T-helper 2 cell (primary cell): ENCODE measurements at places on chromosomes 7 and 10.

DNA sequence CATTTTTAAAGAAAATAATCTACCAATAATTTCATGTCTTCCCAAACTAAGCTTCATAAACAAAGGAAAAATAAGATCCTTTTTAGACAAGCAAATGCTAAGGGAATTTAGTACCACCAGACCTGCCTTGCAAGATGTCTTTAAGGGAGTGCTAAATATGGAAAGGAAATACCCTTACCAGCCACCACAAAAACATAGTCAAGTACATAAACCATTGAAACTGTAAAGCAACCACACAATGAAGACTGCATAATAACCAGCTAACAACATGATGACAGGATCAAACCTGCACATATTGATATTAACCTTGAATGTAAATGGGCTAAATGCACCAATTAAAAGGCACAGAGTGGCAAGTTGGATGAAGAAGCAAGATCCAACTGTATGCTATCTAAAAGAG is 586.5 kb upstream of the NRG3 start:
- no peak for DNase-seq

DNA sequence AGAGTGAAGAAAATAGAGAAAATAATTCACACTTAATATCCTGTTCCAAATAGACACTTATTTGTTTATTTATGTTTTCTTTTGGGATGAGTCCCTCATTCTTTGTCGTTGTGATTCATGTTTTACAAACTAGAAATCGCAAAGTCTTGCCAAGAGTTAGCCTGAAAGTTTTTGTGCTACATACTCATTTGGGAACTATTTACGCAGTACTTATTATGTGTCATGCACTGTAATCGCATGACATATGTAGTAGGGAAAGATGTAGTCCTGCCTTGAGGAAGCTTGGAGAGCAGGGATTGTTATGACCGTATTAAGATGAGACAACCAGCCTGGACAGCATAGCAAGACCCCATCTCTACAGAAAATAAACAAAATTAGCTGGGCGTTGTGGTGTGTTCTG is 189.3 kb downstream of the ABCA13 start:
- no peak for DNase-seq

- no peak for DNase-seq
These were observed 478.9 kb downstream of the KCNMA1 start for GRCh38 chr10:77158666-77159065.

GRCh38 chr10:99976886-99977665 is 32.7 kb downstream of the DNMBP start:
- no peak for DNase-seq

DNA sequence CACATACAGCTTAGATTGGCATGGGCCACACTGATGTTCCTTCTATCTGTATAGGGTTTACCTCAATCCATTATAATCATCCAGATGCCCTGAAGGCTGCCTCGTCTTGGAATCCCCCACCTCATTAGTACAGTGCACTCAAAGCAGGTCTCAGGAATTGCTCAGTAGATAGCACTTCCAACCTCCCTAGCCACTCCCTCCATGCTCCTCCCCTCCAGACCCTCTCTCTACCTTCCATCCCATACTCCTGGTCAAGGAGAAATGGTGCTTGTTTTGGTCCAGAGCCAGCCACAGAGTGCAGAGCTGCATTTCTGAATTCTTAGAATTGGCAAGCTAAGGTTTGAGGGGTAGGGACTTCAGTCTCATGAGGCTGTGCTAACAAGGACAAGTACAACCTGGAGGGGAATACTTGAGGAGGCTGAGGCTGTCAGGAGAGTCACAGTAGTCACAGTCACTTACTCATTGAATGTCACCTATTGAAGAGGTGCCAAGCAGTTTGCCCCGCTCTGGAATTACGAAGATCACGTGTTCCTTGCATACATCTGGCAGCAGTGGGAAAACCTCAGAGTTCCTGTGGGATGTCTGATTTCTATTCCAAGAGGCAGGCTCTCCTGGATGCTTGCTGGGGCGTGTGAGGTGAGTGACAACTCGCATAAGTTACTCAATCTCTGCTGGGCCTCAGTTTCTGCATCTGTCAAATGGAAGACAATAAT is 60.7 kb upstream of the ZNF746 start:
- DNase-seq, result no peak

DNA sequence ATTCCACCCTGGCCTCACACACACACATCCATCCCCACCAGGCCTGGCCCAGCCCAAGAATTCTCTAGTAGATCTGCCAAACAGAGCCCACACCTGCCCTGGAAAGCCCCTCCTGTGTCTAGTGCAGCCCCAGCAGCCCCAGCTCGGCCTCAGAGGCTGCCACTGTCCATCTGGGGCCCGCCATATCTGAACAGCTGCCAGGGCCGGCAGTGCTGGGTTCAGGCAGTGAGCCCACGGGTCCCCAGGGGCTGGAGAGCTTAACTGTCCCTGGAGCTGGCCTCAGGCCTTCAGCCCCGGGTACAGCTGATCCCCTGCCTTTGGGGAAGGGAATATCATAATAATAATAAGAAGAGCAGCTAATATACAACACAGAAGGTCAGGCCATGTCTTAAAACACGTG is 574 bp downstream of the MYL10 start:
- no peak for DNase-seq

GRCh38 chr7:36315309-36315944 is 74.2 kb upstream of the ANLN start:
- no peak for DNase-seq

GRCh38 chr7:15947754-15948153 is 261.3 kb upstream of the MEOX2 start:
- DNase-seq, result no peak
